ENCODE measurements at places on chromosomes 1 and 21. TPM values are rescaled to one million over a fixed set of nuclear protein-coding genes. Genes with fewer than 3 reads are reported as not detected.

F13B gene
- not detected for total RNA-seq

- no peaks in the 10 kb centered on the region for H3K36me3 ChIP-seq
- no peak overlapping the region for H3K27ac ChIP-seq
- no peaks in the 10 kb centered on the region for H3K4me1 ChIP-seq
- no peak overlapping the region for H3K4me3 ChIP-seq
- DNase-seq: no peak
- H3K27me3 ChIP-seq: no peaks in the 10 kb centered on the region
These were observed 21.1 kb downstream of the CRYAA start for GRCh38 chr21:43189936-43190335.

OLIG2 gene
- not detected for total RNA-seq

GRCh38 chr1:151047925-151048644 is 534 bp downstream of the C1orf56 start:
- peak overlapping the region; percentile 82 for H3K4me3 ChIP-seq
- no peaks in the 10 kb centered on the region for H3K4me1 ChIP-seq
- peaks cover 2% of the 10 kb centered on the region for H3K36me3 ChIP-seq

DNA sequence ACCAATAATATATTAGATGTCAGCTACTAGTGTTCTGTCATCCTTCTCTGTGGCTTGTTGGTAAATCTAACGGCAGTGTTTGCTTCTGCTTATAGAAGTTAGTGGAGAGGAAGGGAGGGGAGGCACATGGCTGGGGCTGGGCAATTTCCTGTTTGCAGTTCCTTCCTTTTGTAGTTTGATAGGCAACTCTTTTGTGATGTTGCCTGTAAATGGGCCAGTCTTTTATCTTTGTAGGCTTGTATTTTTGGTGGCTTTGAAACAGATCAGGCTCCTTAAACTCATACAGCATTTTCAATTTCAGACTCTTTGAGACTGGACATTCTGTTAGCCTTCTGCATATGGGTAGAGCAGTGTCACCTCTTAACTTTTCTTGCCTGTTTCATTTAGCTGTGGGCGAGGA is 48.1 kb downstream of the CDC14A start:
- H3K4me1 ChIP-seq: no peaks in the 10 kb centered on the region
- no peaks in the 10 kb centered on the region for H3K36me3 ChIP-seq
- no peak overlapping the region for H3K27ac ChIP-seq
- DNase-seq: peak; percentile 53
- no peak overlapping the region for H3K4me3 ChIP-seq

GNPAT gene
- 33.5 TPM for total RNA-seq

PHACTR4 gene
- 38.9 TPM for total RNA-seq

SLC30A10 gene
- not detected for total RNA-seq

DNA sequence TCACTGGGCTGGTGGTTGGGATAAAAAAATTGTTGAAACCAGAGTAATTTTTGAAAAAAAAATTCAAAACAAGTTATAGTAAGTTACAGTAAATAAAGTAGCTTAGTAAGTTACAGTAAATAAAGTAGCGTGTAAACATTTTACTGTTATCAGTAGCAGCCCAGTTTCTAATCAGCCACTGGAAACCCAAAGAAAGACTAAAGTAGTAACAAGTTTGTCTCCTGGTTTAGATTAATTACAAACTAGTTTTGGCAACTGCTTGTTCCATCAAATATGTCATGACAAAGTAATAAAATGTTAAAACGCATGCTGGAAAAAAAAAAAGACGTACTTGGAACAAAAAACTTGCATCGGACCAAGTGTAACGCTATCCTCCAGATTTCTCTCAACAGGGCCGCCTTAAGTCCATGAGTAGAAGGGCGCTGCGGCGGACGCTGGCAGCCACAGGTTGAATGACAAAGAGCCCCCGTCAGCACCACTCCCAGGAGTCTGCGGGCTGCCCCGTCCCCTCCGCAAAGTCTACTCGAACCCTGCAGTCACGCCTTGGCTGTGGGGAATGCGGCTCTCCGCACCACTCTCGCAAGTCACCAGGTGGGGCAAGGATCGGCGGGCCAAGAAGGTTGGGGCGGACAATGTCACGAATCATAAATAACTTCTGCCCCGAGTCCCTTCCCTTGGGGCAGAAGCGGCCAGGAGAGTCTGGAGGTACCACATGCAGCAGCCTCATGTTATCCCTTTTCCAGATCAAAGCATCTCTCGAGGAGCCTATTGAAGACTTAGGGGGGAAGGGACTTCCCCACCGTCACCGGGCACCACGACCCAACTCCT is 837 bp downstream of the SLC16A1 start:
- H3K27me3 ChIP-seq: no peaks in the 10 kb centered on the region
- peak overlapping the region; percentile 56 for H3K4me3 ChIP-seq
- no peaks in the 10 kb centered on the region for H3K36me3 ChIP-seq
- H3K27ac ChIP-seq: peak overlapping the region; percentile 20
- peak; percentile 65 for DNase-seq

- DNase-seq: peak; percentile 22
- no peaks in the 10 kb centered on the region for H3K27me3 ChIP-seq
- no peaks in the 10 kb centered on the region for H3K4me1 ChIP-seq
- H3K4me3 ChIP-seq: no peak overlapping the region
These were observed 1.4 kb downstream of the PDPN start for GRCh38 chr1:13584876-13585611.

DNA sequence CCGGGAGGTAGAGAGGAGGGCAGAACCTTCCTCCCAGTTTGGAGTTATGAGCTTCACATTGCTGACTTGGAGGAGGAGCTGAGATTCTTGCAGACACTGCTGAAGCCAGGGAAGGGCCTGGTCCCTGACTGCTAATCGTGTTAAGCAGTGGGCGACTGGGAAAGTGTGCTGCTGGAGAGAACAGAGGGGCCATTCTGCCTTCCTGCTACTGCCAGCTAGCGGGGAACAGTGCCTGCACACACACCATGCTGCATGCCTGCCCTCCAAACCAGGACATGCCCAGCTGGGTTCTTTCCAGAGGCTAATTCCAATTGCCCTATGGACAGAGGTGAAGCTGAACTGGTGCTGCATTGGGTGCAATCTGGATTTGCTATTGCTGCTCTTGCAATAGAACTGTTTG is 281.4 kb downstream of the AJAP1 start:
- H3K36me3 ChIP-seq: no peaks in the 10 kb centered on the region
- no peak for DNase-seq
- no peak overlapping the region for H3K27ac ChIP-seq
- no peak overlapping the region for H3K4me3 ChIP-seq
- H3K4me1 ChIP-seq: no peaks in the 10 kb centered on the region
- H3K27me3 ChIP-seq: no peaks in the 10 kb centered on the region

GRCh38 chr21:26050857-26051256 is 119.7 kb downstream of the APP start:
- H3K4me1 ChIP-seq: no peaks in the 10 kb centered on the region
- DNase-seq: no peak
- H3K4me3 ChIP-seq: no peak overlapping the region
- H3K36me3 ChIP-seq: peaks cover 4% of the 10 kb centered on the region
- H3K27ac ChIP-seq: no peak overlapping the region

ADAMTS4 gene
- 207 TPM for total RNA-seq

DNA sequence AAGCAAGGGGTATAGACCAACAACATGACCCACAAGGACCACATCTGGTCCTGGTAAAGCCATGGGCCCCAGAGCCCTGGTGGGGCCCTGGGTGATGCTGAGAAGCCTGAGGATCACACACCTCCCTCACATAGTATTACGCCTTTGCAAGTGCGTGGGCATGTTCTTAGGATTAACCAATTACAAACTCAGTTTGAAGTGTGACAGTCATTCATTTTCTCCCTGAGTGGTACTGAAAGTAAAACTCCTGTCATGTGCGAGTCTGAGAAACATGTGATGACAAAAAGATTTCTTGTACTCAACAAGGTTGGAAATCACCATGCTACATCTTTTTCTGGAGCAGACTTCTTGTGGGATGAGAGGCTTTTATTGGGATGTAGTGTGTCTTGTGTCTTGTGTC is 315.3 kb upstream of the DUSP10 start:
- no peak overlapping the region for H3K4me3 ChIP-seq
- no peaks in the 10 kb centered on the region for H3K27me3 ChIP-seq
- no peak overlapping the region for H3K27ac ChIP-seq
- H3K4me1 ChIP-seq: no peaks in the 10 kb centered on the region

GSTM4 gene
- total RNA-seq: 29.8 TPM

GRCh38 chr1:202462342-202463076 is 114.0 kb downstream of the PPP1R12B start:
- no peak overlapping the region for H3K4me3 ChIP-seq
- no peaks in the 10 kb centered on the region for H3K27me3 ChIP-seq
- H3K4me1 ChIP-seq: no peaks in the 10 kb centered on the region
- no peak overlapping the region for H3K27ac ChIP-seq
- no peaks in the 10 kb centered on the region for H3K36me3 ChIP-seq
- DNase-seq: no peak

SPATA45 gene
- total RNA-seq: not detected

- no peak for DNase-seq
- H3K4me1 ChIP-seq: no peaks in the 10 kb centered on the region
- no peaks in the 10 kb centered on the region for H3K36me3 ChIP-seq
- no peaks in the 10 kb centered on the region for H3K27me3 ChIP-seq
- no peak overlapping the region for H3K4me3 ChIP-seq
These were observed 28.3 kb downstream of the NEK7 start for GRCh38 chr1:198185146-198185545.

- no peaks in the 10 kb centered on the region for H3K36me3 ChIP-seq
- peak overlapping the region; percentile 49 for H3K4me3 ChIP-seq
- no peaks in the 10 kb centered on the region for H3K4me1 ChIP-seq
- no peak overlapping the region for H3K27ac ChIP-seq
- no peak for DNase-seq
These were observed 3.4 kb downstream of the FAM110D start for GRCh38 chr1:26162220-26162709.

- no peak for DNase-seq
- H3K36me3 ChIP-seq: no peaks in the 10 kb centered on the region
- H3K27ac ChIP-seq: no peak overlapping the region
- H3K4me3 ChIP-seq: no peak overlapping the region
These were observed 453.0 kb downstream of the LRRIQ3 start for GRCh38 chr1:73744985-73745384.

GRCh38 chr1:203772836-203773235 is 7.9 kb downstream of the LAX1 start:
- H3K27ac ChIP-seq: no peak overlapping the region
- H3K4me3 ChIP-seq: no peak overlapping the region
- H3K4me1 ChIP-seq: no peaks in the 10 kb centered on the region
- H3K36me3 ChIP-seq: no peaks in the 10 kb centered on the region

DNA sequence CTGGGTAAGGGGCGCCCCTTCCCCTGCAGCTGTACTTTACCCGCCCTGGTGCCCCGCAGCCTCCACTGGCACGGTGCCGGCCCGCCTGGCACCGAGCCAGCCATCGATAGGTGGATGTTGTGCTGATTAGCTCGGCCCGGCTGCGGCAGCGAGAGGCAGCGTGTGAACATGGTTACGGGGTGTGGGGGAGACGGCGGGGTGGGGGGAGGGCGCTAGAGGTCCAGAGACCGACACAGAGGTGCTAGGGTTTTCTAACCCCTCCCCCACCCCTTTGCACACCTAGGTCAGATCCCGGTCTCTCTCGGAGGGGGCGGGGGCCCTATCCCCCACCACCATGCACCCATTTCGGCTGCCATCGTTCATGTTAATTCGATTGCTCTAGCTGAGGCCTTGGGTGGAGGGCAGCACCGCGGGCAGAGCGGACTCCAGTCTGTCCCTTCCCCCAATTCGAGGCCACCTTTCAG is 6.7 kb downstream of the EFNA4 start:
- no peak for DNase-seq
- H3K27ac ChIP-seq: no peak overlapping the region
- no peaks in the 10 kb centered on the region for H3K36me3 ChIP-seq
- no peaks in the 10 kb centered on the region for H3K4me1 ChIP-seq
- no peaks in the 10 kb centered on the region for H3K27me3 ChIP-seq

DNA sequence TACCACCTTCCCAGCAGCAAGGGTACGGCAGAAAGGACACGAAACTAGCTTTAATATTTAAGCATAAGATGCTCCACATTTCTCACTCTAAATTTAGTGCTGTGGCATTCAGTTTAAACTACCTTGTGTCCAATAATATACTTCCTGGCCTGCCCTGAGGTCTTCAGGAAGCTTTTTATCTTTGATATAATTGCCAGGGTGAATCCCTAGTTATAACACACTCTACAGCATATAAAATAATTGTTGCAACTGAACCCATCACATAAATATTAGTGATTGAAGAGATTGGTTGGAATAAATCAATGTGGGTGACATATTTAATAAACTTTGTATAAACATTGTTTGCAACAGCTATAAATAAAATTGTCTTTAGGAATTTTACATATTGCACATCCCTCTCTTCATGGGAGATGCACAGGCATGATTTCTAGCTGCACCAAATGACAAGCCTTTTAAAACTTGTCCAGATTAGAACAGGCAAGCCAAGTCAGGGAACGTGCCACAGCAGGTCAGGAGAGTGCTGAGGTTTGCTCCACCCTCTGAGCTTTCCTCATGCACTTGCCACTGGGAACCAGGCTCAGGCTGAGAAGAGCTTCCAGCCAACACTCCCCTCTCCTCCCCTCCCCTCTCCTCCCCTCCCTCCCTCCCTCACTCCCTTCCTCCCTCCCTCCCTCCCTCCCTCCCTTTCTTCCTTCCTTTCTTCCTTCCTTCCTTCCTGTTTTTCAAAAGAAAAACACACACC is 623.2 kb upstream of the PKN2 start:
- no peaks in the 10 kb centered on the region for H3K4me1 ChIP-seq
- no peak for DNase-seq
- no peak overlapping the region for H3K27ac ChIP-seq
- no peak overlapping the region for H3K4me3 ChIP-seq
- H3K36me3 ChIP-seq: no peaks in the 10 kb centered on the region
- no peaks in the 10 kb centered on the region for H3K27me3 ChIP-seq

DNA sequence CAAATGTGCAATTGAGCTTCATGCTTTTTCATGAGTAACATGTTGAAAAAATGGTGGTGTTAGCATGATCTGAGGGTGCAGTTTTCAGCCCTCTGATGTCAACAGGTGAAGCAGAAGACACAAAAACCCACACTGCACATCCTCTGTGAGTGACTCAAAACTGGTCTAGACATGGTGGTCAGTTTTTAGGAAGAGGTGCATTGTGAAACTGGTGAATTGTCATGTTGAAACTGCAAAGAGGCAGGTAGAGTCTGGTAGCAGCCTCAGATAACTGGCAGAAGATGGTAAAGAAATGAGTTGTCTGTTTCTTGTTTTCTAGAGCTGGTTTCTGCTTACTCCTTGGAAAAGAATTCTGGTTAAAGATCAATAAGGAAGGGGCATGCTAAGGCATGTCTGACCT is 97.3 kb upstream of the HMCN1 start:
- H3K4me3 ChIP-seq: no peak overlapping the region
- H3K36me3 ChIP-seq: no peaks in the 10 kb centered on the region
- DNase-seq: no peak
- no peaks in the 10 kb centered on the region for H3K27me3 ChIP-seq

- H3K27ac ChIP-seq: no peak overlapping the region
- H3K4me3 ChIP-seq: no peak overlapping the region
- H3K4me1 ChIP-seq: no peaks in the 10 kb centered on the region
- H3K27me3 ChIP-seq: no peaks in the 10 kb centered on the region
- peaks cover 2% of the 10 kb centered on the region for H3K36me3 ChIP-seq
- no peak for DNase-seq
These were observed 173.0 kb downstream of the PGBD5 start for GRCh38 chr1:230253150-230253549.

ETS2 gene
- total RNA-seq: 232 TPM
